ENCODE measurements at places on chromosomes 1 and 21.

DNA sequence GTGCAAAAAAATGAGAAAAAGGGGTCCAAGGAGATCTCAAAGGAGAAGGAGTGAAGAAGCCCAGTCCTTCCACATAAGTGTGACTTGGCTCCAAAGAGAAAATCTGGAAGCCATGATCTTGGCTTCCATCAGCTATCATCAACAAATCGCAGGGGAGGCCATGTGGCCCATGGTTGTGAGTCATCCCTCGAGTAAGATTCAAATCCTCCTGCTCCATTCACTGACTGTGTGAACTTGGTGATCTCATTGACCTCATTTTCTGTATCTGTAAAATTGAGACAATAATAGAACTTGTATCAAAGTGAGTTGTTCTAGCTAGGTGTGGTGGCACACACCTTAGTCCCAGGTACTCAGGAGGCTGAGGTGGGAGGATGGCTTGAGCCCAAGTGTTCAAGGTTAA, 79.1 kb upstream of the OLIG2 start:
- DNase-seq = no peak

DNA sequence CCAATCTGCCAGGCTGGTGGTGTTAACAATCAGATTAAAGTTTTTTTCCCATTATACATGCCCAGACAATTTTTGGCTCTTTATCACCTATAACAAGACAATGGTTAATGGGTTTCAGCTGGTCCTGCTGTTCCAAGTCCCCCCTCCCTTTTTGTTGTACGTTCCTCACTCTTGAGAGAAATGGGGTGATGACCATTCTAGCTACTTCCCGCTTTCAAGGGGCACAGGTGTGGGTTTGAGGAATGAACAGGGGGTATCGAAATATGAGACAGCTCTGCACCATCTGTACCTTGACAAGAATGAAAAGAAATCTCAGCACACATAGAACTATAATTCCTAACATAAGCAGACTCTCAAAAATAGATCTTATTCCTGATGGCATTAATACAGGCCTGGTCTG, 326.8 kb downstream of the PTPRU start:
- no peak for DNase-seq

- no peak for DNase-seq
Observed at GRCh38 chr1:206495493-206496046, 11.8 kb upstream of the RASSF5 start.

- DNase-seq = peak; percentile 72
Observed at GRCh38 chr21:39385299-39386145, 36.6 kb upstream of the HMGN1 start.

DNA sequence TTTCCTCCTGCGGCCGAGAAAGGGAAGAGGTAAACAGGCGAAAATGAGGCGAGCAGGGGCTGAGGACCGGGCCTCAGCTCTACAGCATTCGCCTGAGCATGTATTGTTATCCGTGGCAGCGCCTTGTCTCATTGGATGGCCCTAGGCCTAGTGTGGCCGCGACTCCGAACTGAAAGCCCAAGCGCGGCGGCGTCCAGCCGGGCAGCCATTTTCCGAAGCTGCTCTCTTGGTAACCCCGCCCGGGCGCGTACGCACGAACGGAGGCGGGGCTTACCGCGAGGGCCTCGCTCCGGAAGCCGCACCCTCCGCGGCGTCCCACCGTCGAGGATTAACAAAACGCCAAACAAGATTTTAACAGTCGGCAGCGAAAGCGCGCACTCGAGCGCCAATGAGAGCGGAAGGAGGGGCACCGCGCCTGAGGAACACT, 797 bp upstream of the USP1 start:
- DNase-seq = no peak

GRCh38 chr1:81800695-81801650, at the start of gene ADGRL2:
TSS of gene ADGRL2 (plus strand) at chr1:81800934. CDS start at chr1:81836985, 36,051 bp downstream.
- DNase-seq = no peak

DNA sequence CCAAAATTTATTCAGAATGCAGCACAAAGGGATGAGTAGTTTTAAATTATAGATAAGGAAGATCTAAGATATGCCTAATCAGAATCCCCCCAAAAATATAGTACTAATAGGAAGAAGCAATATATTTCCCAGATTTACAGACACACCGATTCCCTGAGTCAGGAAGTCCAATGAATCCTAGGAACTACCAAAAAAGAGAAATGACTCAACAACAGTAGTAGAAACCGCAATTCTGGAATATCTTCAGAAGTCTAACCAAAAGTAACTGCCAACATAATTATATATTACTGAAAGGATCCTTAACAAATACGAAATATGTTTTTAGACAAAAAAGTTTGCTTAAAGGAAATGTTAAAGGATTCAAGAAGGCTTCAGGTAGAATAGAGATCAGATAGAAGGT, 10.3 kb downstream of the AHCTF1 start:
- no peak for DNase-seq

GRCh38 chr1:201376464-201377374, 761 bp downstream of the TNNT2 start:
- no peak for DNase-seq

DNA sequence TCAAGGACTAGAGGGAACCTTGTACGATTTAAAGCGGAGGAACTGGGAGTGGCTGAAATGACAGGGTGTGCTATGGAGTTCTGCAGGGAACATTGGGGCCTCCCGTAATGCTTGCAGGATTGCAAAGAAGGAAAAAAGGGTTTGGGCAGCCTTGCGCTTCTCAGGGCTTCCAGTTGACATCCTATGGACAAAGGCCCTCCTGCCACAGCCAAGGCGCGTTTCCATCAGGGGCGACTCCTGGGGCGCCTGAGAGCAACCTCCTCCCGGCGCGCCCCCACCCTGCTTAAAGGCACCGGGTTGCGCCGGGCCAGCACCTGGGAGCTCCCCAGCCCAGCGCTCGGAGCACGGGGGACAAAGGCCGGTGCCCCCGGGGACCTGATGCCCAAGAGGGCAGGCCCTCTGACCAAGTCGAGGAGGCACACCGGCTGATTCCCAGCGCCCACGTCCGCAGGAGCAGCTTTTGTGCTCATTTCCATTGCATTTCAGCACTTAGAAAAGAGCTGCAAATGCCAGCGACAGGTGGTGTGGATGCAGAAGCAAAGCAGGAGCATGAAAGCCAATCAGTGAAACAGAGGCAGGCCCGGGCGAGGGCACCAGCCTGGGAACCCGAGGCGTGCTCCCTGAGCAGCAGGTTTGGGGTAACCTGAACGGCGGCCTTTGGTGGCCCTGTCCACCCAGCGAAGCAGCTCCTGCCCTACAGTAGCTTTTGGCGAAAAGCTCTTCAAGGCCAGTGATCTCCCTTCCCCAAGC, 17.6 kb upstream of the RNF187 start:
- DNase-seq = no peak

DNA sequence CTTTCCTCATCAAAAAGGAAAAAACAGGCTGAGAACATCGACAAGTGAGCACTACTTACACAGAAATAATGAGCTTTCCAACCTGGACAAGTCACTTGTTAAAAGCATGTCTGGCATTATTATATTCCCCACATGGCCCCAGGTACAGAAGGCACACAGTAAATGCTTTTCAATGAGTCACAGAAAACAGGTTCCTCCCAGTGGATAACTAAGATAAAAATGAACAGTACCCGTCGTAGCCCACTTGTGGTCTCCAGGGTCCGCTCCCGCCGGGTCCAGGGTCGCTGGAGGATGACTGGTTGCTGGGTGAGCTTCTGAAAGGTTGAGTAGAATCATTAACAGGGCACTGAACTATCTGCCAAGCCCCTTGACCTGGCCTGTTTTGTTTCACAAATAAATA, 186.6 kb downstream of the SIPA1L2 start:
- DNase-seq = no peak

DNA sequence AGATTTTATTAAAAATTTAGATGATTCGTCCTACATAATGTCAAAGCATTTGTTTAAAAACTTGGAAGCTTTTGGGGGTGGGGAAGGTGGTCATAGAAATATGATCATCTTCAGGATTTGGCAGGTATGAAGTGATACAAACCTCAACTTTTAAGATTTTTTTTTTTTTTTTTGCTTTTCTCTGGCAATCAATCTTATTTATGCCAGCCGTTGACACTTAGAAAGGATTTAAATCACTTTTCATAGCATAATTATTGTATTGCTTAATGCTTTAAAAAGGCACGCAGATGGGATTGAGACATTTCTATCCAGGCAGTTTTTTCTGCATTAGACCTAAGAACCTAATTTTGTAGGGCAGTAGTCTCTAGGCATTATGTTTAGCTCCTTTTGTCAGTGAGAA, 19.7 kb downstream of the MRPS6 start:
- no peak for DNase-seq

DNA sequence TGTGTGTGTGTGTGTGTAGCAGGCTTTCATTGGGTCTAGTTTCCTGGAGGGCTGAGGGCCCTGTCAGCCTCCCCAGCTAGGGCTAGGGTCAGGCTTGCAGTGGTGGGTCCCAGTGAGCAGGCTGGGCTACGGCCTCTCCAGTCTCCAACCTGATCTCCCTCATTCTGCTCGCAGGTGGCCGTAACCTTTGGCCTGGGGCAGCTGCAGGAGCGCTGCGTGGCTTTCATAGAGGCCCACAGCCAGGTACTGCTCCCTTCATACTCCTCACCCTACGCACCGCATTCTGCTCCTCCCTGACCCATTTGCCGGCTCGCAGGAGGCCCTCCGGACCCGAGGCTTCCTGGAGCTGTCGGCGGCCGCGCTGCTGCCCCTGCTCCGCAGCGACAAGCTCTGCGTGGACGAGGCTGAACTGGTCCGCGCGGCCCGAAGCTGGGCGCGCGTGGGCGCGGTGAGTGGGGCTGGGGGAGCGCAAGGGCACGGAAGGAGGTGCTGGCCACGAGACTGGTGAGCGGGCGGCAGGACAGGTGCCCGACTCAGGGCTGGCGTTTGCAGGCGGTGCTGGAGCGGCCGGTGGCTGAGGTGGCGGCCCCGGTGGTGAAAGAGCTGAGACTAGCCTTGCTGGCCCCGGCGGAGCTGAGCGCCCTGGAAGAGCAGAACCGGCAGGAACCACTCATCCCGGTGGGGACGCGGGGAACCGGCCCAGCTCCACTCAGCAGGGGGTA, 4.7 kb downstream of the BTBD19 start:
- no peak for DNase-seq

DNA sequence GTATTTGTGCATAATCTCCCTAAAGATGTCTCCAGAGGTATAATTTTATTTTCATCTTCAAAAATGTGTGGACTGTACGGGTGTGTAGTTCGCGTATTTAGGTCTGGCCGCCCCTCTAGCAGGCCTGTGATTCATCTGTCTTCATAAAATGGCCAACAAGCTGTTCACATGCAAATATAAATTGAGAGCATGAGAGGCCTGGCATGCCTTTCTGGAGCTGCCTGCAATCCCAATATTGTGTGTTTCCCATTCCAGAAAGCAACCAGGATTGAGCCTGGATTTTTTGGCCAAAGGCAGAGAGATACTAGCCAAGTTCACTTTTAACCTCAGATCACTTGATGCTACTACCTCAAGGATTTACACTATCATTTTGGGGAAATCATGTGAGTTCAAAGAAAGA, 197.2 kb downstream of the NFIA start:
- DNase-seq = no peak

- DNase-seq = no peak
Observed at GRCh38 chr1:21865943-21866706, 54.1 kb downstream of the LDLRAD2 start.

DNA sequence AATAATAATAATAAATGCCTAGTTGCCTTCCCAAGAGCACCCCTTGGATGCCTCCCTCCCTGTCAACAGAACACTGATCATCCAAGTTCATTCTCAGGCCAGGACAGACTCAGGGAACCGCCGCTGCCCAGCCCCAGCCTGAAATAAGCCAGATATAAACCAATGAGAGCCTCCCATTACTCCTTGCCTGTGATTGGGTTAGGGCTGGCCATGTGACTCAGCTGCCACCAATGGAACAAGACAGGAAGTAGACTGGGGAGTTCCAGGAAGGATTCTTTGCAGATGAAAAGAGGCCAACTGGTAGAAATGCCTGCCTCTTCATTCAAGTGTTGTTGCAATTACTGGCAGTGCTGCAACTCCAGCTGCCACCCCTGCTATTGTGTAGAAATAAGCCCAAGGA, 146.4 kb upstream of the TIAM1 start:
- no peak for DNase-seq

DNA sequence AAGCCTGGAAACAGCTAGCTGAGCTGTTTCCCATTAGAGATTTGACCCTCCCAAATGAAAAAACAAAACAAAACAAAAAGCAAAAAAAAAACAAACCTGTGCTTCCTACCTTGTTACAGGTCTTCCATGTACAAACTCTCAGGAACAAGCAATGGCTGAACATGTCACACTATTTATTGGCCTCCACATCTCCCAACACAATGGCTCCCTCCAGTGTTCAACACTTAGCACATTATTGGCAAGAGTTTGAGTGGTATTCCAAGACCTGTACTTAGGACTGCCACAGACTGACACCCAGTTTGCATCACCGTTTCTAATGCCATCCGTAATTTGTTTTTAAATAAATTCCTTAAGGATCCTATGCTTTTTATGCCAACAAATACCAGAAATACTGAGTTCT, 195.0 kb upstream of the OLFM3 start:
- DNase-seq = no peak

DNA sequence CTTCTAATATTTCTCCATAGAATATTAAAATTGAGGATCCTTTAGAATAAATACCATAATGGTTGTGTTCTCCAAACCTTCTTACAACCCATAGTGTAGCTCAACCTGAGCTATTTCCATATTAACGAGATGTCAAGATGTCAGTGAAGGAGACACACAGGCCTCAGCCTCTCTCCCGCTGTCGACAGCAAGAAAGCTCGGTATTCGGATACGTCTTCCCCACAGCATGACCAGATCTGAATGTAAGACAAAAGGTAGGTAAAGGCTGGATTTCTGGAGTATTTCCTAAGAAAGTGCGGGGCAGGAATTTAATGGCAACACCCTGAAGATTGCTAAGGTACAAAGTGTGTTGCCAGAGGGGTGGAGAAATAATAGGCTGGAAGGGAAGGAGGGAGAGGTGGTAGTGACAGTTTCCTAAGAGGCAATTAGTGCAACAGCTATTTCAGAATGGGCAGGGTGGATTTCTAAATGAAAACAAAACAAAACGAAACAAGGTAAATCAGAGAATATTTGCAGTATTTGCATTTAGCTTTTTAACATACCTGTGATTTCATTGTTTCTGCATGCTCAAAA, 1.7 kb downstream of the ADSS2 start:
- DNase-seq = no peak

DNA sequence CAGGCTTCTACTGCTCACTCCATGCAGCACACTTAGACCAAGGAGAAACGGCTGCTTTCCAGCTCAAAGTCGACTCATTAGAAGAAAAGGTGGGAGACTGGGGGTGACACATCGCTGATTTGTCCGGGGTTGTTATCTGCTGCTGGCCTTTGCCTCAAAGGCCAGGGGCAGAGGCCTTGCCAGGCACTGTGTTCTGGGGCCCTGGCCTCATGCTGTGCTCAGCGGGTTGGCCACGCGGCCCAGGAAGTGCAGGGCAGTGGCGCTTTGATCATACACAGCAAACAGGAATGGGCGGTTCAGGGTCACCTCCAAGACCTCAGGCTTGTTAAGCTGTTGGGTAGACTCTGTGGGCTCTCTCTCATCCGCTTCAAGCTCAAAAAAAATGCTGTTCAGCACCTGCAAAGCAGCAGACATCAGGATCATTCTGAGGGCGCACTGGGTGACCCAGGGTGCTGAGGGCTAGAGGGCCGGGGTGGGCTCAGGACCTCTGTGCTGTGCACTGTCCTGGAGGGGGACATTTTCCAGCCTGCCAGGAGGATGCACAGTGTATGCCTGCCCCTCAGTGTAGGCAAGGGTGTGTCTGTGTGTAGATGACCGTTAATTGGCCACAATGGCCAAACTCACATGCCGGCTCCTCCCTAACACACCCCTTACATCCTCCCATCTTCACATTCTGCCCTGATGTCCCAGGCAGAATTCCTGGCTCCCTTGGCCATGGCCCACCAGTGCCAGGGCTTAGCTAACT, 10.8 kb downstream of the AGT start:
- no peak for DNase-seq
